ENCODE measurements at places on chromosomes 7 and 10. TPM values are rescaled to one million over a fixed set of nuclear protein-coding genes. Genes with fewer than 3 reads are reported as not detected.

- DNase-seq = no peak
These were observed 75.7 kb downstream of the IMMP2L start for GRCh38 chr7:111486472-111487142.

- no peak for DNase-seq
These were observed 33.5 kb upstream of the PDZD8 start for GRCh38 chr10:117408436-117409384.

- no peak for DNase-seq
These were observed 561.5 kb downstream of the DNAJB9 start for GRCh38 chr7:109131141-109131540.

DNA sequence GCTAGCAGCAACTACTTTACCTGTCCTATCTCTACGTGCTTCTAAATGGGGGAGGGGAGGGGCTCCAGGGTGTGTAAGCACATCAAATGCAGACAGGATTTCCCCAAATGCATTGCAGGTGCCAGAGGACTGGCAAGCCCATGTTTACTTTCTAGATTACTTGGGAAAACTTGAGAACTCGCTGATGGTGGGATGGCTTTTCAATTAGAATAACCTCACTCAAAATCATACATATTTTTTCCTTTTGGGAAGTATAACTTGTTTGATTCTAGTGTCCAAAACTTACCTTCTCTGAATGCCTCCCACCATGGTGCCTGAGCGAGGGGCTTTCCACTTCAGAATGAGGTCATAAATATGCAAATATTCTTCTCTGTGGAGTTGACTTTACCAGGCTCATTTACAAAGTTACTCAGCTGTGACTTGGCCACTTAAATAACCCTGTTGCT is 191.3 kb upstream of the RHOBTB1 start:
- no peak for DNase-seq

DNA sequence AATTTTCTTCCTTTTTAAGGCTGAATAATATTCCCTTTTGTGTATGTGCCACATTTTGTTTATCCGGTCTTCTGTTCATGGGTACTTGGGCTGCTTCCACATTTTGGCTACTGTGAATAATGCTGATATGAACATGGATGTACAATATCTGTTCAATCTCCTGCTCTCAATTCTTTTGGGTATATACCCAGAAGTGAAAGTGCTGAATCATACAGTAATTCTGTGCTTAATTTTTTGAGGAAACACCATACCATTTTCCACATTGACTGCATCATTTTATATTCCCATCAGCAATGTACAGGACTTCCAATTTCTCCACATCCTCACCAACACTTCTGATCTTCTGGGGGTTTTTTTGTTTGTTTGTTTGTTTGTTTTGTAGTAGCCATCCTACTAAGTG is 135.0 kb upstream of the INHBA start:
- DNase-seq = no peak

DNA sequence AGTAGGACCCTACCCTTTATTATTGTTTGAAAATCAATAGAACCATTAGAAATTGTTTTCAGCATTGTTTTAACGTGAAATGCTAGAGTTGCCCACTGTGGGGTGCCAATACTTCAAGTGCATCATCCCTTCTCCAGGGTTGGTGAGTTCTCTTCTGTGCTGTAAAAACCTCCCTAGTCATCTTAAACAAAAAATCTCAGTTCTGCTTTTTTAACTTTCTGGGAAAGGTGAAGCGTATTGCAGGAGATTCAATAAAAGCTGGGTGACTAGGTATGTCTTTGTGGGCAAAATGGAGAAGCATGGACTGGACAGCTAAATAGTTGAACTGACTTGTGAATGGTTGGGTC is 699.1 kb downstream of the SUGCT start:
- DNase-seq = no peak

GRCh38 chr7:2230226-2230625 is 2.5 kb downstream of the MAD1L1 start:
- no peak for DNase-seq

TRIM73 gene
- total RNA-seq = 2.5 TPM

DNA sequence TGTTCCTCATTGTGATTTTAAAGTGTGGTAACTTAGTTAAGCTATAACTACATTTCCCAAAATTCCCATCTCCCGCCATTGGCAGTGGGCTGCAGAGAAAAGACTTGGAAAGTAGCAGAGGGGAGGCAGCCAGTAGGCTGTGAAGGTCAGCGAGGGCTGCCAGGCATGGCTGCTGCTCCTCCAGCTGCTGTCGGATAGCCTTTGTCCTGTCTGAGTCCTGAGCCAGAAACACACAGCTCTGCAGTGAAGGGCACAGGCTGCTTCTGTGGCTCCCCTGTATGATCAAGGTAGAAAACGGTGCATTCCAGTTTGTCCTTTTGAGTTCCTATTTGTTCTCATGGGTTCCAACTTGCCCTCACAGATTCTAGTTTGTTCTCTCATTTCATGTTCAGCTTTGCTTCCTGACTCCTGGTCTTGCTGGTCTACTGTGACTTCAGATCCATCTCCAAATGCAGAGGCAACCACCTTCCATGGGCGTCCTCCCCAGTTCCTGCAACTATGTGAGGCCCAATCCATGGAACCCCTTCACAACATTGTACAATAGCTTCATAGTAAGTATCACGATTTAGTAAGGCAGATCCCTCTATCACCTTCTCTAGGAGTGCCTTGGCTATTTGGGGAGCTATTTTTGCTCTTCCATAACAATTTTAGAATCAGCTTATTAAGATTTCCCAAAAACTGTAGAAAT is 31.7 kb downstream of the SYPL1 start:
- no peak for DNase-seq

LDB3 gene
- total RNA-seq = 0.98 TPM

SNCG gene
- 26.3 TPM for total RNA-seq

GRCh38 chr10:106980495-106981451 is 183.7 kb downstream of the SORCS1 start:
- DNase-seq = no peak

DNA sequence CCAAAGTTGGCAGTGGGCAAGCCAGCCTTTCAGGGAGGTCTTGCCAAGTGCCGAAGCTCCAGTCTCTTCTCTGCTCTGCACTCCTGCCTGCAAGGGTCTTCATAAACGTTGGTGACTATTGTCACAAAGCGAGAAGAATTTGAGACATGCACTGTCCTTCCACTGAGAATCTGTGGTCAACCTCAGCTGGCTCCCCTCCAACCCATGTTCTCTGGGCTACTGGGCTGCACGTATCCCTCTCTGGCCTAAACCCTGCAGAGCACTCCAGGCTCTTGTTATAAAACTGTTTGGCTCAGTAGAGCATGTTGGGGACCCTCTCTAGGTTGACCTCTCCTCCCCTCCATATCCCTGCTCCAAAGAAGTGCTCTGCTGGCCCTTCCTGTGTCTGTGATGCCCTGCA is 260.4 kb upstream of the NFE2L3 start:
- no peak for DNase-seq

DNA sequence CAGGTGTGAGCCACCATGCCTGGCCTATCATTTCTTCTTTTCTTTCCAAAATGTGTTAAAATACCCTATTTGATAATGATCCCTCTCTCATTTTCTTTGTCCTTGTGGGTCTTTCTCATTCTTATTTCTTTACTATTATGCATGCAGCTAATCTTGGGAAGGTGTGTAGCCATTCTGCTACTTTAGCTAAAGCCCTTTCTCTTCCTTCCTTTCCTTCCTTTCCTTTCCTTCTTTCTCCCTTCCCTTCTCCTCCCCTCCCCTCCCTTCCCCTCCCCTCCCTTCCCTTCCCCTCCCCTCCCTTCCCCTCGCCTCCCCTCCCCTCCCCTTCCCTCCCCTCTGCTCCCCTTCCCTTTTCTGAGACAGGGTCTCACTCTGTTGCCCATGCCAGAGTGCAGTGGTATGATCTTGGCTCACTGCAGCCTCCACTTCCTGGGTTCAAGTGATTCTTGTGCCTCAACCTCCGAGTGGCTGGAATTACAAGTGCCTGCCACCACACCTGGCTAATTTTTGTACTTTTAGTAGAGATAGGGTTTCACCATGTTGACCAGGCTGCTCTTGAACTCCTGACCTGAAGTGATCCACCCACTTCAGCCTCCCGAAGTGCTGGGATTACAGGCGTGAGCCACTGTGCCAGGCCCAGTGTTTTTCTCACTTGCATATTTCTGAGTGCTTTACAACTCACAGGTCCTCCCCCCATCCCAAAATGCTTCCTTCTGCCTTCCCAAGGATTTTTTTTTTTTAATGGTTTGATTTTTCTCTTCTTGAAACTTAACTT is 42.3 kb downstream of the HIP1 start:
- no peak for DNase-seq

DNA sequence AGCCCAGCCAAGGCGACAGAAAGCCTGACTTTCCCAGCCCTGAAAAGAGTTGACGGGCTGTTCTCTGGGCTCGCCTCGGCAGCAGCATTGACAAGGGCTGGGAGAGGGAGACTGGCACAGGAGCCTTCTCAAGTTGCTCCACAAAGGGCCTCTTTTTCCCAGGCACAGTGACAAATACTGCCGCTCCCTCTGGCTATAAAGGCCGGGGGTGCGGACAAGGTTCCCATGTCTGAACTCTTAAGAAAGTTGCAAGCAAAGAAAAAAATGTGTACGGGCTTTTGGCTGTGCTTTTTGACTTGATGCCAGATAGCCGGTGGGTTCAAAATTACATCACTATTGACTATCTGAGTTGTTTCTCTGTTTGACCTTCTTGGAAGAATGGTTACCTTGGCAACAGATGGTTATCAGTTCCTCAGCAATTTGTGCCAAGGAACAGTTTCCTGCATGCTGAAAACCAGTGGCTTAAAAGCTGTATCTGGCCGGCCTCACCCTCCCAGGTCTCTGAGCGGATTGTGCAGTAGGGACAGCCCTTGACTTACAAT is 115.9 kb upstream of the EEPD1 start:
- DNase-seq = peak; percentile 76

DNA sequence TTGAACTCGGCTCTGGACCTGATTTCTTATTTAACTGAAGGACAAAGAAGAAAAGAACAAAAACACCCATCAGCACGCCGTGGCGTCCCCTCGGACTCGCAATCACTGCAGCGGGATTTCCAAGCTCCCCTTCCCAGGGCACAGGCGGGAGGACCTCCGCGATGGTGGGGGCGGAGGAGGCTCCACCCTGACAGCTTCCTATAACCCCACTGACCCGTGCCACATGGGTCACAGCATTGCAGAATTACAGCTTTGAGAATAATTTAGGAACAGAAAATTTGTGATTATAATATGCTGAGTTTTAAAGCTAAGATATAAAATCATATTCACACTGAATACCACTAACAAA is 129.7 kb upstream of the SEC61G start:
- no peak for DNase-seq

DNA sequence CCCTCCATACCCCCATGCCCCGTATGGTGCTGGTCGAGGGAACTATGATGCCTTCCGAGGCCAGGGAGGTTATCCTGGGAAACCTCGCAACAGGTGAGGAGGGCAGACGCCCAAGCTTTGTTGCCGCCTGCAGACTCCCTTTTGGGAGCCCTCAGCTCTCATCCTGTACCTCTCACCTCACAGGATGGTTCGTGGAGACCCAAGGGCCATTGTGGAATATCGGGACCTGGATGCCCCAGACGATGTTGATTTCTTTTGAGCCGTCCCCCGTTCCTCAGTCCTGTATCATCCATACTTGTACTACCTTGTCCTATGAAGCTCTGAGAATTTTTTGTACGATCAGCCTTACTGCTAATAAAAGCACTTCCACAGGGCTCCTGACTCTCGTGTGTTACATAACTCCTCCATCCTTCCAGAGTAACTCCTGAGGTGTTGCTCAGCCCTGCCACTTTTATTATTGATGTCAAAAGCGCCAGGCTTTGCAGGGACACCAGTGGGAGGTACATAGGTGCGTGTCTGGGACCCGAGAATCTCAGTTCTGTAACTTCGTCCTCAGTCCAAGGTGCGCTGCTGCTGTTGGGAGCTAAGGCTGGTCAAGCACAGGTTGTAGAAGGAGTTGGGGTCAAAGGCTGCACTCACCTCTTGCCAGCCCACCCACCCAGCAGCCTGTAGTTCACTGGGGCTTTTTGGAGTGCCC is 1.1 kb downstream of the UFSP1 start:
- DNase-seq = no peak

- DNase-seq = no peak
These were observed 28.1 kb upstream of the CREB3L2 start for GRCh38 chr7:138029941-138030340.

GRCh38 chr7:124251636-124252035 is 218.8 kb upstream of the TMEM229A start:
- no peak for DNase-seq

DNA sequence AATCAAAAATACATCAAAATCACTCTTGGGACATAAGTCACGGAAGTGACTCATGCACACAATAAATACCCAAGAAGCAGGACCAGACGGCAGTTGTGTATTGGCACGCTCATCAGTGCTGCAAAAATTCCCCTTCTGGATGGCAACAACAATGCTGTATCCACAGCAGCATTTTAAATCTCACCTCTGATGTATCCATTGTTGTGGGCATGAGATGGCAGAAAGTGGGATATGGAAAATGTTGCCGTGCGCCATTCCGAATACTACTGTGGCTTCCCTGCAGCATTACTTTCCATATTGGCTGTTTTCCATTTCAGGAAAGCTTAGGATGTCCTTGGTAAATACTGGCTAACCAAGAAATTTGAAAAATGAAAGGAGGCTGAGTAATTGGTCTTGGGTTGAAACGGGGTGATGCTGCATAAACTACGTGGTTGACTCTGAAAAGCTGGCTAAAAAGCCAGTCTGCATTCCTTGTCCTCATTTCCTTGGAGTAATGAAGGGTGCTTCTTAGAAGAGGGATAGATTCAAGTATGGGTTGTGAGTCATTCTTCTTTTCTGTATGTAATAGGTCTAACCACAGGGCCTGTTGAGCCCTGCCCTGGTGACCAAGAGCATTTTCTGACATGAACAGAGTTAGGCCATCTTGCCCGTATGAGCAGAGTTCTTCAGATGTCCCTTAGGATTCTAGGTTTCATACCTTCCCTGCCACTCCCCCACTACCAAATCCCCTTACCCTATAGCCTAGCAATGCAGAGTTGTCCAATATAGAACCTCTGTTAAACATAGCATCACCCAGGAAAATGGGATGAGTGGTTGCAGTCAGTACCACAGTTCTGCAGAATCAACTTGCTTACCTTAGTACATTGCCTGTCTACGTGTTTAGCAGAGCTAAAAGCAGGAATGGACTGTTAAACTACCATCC is 36.3 kb upstream of the TOMM7 start:
- no peak for DNase-seq

GRCh38 chr10:6395606-6396005 is 184.5 kb downstream of the PRKCQ start:
- no peak for DNase-seq

ORC5 gene
- 10.5 TPM for total RNA-seq

GRCh38 chr10:128825626-128826025 is 641.4 kb upstream of the MGMT start:
- DNase-seq = no peak

GRCh38 chr7:81533426-81533825 is 236.4 kb downstream of the HGF start:
- no peak for DNase-seq

SPDYE8 gene
- total RNA-seq = not detected

SPDYE16 gene
- total RNA-seq = not detected

GRCh38 chr7:111089822-111090426 is 1.0 kb upstream of the LRRN3 start:
- DNase-seq = no peak
